Nucleus accumbens (tissue), 56 donors: ENCODE measurements at places on chromosomes 2 and 18.
A peak's percentile ranks its signal among the peaks of the same experiment; 100 is the strongest.

- DNase-seq, result no peak
These were observed 7.6 kb downstream of the HIBCH start for GRCh38 chr2:190311893-190312634.

GRCh38 chr2:46873604-46874068 is 42.0 kb downstream of the MCFD2 start:
- DNase-seq, result no peak

DNA sequence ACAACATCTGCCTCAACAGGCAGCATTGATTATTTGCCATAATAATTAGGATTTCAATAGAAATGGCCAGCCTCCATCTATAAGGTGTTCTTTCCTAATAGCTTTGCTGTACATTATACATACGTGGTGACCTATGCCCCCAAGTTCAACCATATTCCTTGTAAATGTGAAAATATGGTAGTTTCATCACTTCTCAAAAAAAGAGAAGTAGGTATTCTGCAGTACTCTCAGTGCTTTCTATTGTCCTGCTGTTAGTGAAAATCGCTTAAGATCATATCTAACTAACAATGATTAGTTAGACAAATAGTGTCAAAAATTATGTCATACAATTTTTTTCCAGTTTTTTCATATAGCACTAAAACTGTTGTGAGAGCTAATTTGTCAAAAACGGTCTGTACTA is 79.6 kb downstream of the SLC4A10 start:
- no peak for DNase-seq

DNA sequence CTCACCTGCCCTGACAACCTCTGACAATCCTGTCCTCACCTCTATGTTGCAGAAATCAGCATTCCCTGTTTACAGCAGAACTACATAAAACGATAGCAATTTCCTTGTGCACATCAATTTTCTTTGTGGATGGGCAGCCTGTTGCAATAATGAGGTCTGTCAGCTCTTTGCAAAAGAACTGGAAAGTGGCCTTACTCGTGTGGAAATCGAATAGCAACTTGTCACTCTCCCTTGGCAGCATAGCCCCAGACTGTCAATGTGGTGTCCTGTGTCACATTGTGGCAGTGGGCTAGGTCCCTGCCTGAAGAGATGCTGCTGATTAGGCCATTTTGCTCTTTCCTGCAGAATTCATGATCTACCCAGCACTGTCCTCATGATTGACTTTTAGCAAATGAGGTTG is 531.9 kb downstream of the CCDC85A start:
- DNase-seq, result no peak

- DNase-seq, result no peak
These were observed 251.5 kb downstream of the TXNL1 start for GRCh38 chr18:56386856-56387255.

DNA sequence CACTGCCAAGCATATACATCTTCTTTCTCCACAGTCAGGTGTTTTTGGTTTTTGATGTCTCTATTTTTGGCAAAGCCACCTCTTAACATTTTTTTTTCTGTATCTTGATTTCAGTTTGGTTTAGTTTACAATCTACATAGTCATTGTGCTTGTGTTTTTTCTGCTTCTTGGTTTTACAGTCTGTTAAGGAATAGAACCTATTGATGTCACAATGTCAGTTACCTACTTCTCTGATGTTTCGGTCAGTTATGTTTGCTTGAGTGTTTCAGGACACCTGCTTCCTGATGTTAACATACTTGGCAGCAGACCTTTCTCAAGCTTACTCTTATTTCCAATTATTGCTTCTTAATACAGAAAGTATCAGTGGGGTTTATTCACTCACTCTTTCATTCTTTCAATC is 253.3 kb downstream of the SPAG16 start:
- DNase-seq, result no peak

GRCh38 chr2:43898838-43899346 is 60.1 kb downstream of the ABCG8 start:
- no peak for DNase-seq

GRCh38 chr2:191218292-191218898 is 26.8 kb upstream of the MYO1B start:
- DNase-seq, result no peak

GRCh38 chr2:120988700-120989511 is 253.2 kb downstream of the GLI2 start:
- no peak for DNase-seq

DNA sequence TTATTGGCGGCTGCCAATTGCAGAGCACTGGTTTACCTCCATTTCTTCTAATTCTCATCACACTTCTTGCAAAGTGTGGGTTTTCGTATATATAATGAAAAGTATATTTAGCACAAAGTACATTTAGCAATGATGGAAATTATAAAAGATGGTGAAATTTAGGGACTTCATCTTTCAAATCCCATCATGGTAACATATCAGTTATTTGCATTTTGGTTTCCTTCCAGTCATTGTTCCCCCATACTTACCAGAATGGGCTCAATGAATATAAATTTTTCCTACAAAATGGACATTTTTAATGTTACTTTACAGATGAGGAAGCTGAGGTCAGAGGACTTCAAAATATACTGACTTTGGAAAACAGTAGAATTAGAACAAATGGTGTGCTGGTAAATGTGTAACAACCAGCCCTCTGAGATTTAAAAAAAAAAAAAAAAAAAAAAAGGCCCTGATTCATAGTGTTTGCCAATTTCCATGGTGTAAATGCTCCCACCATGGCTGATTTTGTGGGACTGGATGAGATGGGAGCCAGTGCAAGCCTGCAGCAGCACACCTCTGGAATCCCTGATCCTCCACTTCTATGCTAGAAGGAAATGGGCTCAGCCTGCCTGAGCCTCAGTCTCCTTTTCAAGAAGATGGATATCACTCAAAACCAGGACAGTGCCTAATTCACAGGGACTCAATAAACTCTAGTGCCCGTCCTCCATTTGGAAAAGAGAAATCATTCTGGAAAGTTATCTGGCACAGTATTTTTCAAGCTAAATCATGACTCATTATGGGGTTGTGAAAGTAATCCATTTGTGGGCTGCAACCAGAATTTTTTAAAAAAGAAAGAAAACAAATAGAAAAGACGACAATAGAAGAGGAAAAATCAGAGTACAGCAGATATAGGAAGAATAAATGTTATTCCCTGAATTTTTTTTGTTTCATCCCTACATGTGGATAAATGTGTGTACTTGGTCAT is 34.0 kb downstream of the LBH start:
- no peak for DNase-seq

DNA sequence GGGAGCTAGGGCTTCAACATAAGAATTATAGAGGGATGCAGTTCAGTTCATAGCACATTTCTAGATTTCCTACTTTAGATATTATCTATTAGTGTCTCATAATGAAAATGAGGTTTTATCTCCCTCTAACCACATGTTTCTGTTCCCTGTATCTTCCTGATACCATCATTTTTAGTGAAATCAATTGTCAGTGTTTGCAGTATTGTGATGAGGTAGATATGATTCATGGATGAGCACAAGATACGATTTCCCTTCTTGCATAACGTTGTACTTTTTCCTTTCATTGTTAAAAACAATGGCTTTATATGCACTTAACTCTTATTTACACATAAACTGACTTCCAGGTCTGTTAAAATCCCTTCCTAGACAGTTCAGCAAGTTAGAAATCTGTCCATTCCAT is 211.4 kb downstream of the ZBTB7C start:
- DNase-seq, result no peak

DNA sequence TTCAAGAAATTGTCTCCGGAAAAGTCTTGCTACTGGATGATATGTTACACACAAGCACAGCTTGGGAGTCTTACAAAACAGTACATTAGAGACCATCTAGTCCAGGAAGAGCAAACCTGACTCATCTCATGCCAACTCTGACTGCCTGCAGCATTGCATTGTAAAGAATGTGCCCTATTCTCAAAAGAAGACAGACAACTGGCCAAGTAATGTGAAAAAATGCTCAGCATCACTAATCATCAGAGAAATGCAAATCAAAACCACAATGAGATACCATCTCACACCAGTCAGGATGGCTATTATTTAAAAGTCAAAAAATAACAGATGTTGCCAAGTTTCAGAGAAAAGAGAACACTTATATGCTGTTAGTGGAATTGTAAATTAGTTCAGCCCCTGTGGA is 42.7 kb upstream of the GORASP2 start:
- DNase-seq, result no peak

- DNase-seq, result peak; percentile 36
These were observed 544 bp downstream of the DNAJC27 start for GRCh38 chr2:24971286-24971535.

- DNase-seq, result no peak
These were observed 97.4 kb upstream of the MGAT4A start for GRCh38 chr2:98828369-98828744.

DNA sequence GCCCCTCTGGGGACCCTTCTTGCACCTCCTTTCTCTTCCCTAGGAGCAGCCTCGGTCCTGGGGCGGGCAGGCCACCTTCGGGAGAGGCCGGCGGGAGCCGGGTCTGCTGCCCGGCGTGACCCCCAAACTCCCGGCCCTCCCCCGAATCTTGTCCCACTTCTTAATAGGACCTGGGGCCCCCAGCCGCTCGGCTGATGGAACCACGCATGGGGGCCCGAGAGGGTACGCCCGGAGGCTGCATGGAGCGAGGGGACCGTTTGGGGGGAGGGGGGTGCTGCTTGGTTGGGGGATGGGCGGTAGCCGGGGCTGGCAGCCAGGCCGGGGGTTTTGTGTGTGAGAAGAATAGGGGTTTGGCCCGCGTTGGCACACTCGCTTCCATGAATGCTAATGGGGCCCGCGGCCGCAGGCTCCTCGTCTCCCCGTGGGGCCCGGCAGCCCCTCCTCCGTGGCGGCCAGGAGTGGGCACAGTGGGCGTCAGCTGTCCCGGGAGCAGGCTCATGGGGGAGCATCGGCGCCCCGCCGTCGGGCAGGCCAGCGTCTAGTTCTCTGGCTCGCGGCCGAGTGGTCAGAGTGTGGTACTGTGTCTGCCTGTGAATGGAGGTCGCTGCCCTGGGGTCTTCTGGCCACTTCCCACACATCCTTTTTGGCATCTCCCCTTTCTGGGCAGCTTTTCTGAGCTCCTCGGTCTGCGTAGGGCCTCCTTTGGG is 1.0 kb downstream of the GAREM2 start:
- DNase-seq, result no peak

DNA sequence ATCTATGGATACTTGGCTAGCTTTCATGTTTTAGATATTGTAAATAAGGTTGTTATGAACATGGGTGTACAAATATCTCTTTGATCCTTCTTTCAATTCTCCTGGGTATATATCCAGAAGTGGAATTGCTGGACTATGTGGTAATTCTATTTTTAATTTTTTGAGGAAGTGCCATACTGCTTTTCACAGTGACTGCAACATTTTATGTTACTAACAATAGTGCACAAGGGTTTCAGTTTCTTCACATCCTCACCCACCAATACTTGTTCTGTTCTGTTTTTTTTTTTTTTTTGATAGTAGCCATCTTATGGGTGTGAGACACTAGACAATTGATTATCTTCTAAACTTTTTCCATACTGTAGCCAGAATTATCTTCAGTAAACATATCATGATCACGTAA is 17.3 kb upstream of the NEUROD1 start:
- no peak for DNase-seq
